Activated CD4-positive, CD25-positive, alpha-beta regulatory T cell (primary cell): ENCODE measurements at places on chromosomes 12 and 14.

DNA sequence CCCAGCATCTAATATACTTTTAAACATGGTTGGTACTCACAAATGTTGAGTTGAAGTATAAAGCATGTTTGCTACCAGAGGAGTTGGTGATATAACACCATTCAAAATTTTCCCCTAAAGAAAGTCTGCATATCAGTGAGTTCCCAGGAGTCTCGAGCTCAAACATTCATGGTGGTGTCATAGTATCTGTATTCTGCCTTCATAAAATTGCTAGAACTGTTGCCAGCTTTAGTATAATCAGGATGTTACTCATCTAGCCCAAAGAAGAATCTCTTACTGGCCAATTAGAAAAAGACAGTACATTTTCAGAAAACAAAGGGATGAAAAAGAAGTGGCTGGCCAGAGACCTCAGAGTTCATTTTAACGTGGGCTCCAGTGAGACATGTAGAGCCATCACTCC lies 374.7 kb downstream of the KCNH5 start:
- no peak for DNase-seq

DNA sequence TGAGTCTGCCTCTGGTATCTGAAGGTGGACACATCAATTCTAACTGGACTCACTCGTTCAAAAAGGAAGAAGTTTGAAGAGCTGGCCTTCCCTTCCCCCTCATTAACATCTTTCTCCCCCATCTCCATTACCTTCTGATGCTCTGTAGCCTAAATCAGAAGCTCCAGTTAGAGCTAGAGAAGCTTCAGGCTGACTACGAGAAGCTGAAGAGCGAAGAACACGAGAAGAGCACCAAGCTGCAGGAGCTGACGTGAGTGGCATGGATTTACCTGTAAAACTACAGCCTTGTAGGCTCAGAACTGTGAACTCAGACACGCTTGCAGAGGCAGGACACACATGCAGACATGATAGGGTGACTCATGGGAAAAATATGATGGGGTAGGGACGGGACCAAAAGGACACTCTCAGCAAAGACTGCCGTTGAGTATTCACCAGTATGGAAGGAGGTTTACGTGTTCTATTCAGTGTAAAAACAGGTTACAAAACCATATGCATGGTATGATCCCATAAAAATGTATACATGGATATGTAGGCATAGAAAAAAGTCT lies 14.3 kb upstream of the PIP4K2C start:
- DNase-seq: no peak

- DNase-seq: no peak
Observed at GRCh38 chr14:55834390-55834789, 254.4 kb downstream of the KTN1 start.

DNA sequence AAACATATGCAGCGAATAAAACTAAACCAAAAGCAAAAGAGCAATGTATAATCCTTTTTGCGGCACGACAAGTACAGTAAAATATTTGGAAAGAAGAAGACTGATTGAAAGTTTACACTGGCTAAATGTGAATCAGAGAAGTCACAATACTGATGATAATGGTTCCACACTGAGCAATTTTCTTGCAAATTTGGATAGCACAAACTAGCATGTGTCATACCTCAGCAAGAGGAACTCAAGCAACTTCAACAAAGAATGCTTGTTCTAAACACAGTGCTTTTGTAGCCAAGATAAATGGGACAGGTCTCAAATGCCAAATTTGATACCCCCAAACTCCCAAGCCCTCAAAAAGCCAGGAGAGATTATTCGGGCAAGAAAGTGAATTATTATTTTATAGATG lies 839.1 kb downstream of the GALC start:
- DNase-seq: no peak

DNA sequence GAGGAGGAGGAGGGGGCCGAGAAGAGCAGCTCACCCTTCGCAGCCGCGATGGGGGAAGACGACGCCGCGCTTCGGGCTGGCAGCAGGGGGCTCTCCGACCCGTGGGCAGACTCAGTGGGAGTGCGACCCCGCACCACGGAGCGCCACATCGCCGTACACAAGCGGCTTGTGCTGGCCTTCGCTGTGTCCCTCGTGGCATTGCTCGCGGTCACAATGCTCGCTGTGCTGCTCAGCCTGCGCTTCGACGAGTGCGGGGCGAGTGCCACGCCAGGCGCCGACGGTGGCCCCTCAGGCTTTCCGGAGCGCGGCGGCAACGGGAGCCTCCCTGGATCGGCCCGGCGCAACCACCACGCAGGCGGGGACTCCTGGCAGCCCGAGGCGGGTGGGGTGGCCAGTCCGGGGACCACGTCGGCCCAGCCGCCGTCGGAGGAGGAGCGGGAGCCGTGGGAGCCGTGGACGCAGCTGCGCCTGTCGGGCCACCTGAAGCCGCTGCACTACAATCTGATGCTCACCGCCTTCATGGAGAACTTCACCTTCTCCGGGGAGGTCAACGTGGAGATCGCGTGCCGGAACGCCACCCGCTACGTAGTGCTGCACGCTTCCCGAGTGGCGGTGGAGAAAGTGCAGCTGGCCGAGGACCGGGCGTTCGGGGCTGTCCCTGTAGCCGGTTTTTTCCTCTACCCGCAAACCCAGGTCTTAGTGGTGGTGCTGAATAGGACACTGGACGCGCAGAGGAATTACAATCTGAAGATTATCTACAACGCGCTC lies 745 bp downstream of the TRHDE start:
- no peak for DNase-seq
